ENCODE measurements at places on chromosomes 4 and X.

GRCh38 chrX:115573185-115573584 is 12.2 kb downstream of the PLS3 start:
- DNase-seq = no peak

DNA sequence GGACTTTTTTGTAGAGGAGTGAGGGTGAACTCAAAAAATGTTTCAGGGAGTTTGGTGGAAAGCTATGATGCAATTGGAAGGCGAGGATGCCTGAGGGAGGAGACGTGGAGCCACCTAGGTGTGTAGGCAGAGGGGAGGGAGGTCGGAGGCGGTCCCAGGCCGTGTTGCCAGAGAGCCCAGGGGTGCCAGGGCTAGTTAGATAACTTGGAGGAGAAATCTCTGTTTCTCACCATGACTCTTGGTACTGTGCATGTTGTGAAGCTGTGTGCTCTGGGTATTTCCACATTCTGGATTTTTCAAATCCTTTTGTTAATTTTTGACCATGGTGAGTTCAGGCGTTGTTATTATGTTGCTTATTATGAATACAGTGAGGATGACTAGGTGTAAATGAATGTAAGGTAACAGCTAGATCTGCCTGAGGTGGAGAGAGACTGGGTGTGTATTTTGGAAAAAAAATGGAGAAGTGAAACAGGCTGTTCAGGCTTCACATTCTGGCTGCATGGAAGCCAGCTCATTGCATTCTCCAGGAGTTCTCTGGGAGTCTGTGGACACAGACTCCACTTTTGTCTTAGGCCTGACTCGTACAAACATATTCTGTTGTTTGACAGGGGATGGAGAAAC is 4.5 kb downstream of the RAB9A start:
- DNase-seq = no peak

DNA sequence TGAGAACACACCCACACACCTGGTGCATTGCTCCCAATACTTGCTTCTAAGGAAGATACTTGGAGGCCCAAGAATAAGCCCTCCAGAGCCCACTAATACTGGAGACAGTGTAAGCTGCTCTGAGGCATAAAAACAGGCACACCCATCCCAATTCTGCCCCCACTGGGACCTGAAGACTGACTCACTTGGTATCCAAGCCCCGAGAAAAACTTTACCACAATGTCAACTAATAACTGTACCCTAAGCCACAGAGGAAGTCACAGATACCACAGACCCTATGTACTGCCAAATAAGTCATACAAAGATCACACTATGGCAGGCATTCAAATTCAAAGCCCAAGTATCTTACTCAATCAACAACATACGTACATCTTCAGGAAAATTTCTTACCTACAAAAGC is 398.2 kb upstream of the SPANXN1 start:
- DNase-seq = no peak

DNA sequence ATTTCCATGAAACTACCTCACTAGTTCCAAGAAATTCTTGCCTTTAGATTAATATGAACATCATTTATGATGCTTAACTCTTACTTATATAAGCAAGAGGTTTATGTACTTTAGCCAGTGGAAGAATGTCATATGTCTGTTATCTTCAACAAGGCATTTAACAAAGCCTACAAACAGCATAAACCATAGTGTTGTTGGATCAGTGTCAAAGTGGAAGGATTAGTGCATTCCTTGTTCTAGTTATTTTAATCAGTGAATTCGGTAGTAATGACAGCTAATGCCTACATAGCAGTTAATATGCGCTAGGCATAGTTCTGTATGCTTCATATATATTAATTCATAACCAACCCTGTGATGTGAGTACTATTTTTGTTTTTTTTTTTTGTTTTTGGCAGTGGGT is 3.1 kb downstream of the PI4K2B start:
- DNase-seq = no peak

GRCh38 chr4:185591679-185592141 is 56.4 kb upstream of the PDLIM3 start:
- DNase-seq = no peak

DNA sequence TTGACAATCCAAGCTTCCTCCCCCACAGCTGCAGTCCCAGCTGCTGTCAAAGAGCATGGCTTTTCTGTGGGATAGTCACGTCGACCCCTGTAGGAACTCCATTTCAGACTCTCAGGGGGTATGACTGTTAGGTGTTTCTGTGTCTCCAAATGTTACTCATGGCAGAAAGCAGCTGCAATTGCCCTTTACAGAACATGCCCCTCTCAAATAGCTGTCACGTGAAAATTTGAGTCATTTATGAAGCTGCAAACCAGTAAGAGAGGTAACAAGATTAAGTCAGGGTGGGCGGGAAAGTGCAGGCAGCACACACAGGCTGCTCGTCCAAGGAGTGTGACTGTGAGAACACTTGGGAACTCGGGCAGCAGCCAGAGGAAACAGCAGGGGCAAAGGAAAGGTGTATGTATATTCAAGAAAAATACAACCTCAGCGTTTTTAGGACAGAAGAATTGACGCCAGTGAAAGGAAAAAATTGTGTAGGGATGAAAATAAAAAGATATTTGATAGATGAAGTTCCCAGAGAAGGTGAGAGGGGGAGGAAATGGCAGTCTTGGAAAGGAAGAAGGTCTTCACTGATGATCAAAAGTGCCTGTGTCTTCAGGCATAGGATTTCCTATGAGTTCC is 66.5 kb upstream of the TMEM184C start:
- no peak for DNase-seq

Measured in 8988T (cell line).